ENCODE measurements at places on chromosomes 6 and 20. TPM values are rescaled to one million over a fixed set of nuclear protein-coding genes. Genes with fewer than 3 reads are reported as not detected.

- DNase-seq, result no peak
Measured at GRCh38 chr20:57715268-57715904, 5.6 kb upstream of the PMEPA1 start.

BPI gene
- not detected for total RNA-seq

DNA sequence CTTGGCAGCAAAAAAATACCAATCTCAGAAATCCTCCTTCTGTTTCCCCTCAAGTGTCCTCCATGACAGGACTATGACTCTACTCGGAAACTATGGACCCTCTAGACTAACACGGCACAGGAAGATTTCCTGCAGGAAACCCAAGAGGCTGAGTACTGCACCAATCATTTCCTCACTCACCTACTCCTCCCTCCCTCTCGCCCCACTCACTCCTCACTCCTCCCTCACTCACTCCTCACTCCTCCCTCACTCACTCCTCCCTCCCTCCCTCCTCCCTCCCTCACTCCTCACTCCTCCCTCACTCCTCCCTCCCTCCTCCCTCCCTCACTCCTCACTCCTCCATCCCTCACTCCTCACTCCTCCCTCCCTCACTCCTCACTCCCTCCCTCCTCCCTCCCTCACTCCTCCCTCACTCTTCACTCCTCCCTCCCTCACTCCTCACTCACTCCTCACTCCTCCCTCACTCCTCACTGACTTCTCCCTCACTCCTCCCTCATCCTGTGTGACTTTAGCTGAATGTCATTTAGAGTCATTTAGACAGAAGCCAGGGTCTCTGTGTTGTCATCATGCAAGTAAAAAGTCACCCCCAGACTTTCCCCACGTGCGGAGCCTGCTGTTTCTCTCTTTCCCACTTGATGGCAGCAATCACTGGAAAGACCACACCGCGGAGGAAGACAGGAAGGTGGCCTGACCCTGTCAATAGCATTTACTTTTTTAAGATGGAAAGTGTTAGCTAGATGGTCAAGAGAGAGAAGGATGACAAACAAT lies 226.8 kb upstream of the PDE10A start:
- peak; percentile 54 for DNase-seq

FRS3 gene
- total RNA-seq, result 3.9 TPM

PLEKHG1 gene
- total RNA-seq, result 16.8 TPM

- no peak for DNase-seq
Measured at GRCh38 chr20:50456452-50457324, 53.5 kb upstream of the PTPN1 start.

GRCh38 chr20:45060294-45060693 lies 40.6 kb downstream of the KCNS1 start:
- DNase-seq, result no peak

VNN1 gene
- total RNA-seq, result 5.4 TPM

CRIP3 gene
- total RNA-seq, result not detected

DNA sequence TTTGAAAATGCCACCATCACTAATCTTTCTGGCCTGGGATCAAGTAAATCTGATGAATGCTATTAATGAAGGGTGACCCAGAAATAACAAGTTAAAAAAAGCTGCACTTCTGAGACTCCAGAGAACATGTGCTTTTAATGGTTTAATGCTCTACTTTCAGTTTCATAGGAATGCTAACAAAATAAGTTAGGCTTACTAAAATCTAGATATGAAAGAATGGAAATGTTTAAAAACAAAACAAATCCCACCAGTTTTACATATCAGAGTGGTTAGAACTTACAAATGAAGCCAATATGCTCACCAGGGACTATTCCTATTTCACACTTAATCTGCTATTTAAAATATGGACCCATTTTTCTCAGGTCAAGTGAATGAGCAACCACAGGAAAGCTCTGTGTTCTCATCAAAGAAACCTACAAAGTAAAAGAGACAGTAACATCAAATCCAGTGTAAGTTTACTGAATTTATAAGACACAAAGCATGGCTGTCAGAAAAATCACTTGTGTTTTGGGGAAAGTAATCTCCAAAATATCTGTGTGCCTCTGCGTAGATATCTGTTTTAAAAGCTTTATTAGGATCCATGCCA lies 40.3 kb downstream of the FYN start:
- no peak for DNase-seq

GRCh38 chr20:2805689-2806350 lies 5.4 kb upstream of the CPXM1 start:
- DNase-seq, result peak; percentile 37

DNA sequence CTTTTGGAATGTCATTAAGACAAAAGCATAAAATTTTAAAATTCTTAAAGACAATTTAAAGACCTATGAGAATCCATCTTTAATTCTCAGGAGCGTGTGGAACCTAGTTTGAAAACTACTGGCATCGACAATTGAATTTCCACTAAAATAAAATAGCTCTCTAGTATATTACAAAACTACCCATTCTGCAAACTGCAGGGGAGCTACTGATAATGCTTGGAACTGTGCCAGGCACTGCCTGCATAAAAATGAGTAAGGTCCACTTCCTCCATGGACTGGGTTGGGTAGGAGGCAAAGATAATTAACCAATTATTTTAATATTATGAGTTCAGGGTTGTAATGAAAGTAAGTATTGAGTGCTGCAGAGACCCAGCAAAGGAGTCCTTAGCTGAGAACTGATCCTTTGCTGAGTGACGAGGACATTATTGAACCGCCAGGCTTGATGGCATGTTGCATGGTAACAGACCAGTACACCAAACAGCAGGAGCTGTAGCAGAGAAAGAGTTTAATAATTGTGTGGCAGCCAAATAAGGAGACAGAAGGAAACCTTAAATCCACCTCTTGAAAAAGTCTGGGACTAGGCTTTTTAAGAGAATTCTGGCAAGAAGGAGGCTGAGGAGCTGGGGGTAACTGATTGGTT lies 261.3 kb downstream of the ESR1 start:
- DNase-seq, result peak; percentile 25

GRCh38 chr6:110233770-110234374 lies 53.6 kb downstream of the CDC40 start:
- no peak for DNase-seq

DNA sequence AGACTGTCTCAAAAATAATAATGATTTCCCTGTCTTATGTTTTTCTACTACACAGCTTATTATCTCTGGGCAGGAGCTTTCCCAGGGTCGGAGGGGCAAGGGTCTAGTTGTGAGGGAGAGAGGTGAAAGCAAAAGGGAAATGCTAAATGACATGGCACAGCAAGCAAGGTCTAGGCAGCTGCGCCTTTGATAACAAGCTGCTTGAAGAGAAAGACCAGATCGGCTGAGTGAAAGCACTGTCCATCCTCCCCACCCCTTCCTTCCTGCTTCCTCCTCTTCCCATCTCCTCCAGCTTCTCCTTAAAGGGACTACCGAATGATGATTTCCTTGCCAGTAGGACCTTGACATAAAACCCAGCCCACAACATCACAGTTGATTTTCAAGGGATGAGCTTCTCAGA lies 158.1 kb upstream of the AKAP12 start:
- DNase-seq, result no peak

DNA sequence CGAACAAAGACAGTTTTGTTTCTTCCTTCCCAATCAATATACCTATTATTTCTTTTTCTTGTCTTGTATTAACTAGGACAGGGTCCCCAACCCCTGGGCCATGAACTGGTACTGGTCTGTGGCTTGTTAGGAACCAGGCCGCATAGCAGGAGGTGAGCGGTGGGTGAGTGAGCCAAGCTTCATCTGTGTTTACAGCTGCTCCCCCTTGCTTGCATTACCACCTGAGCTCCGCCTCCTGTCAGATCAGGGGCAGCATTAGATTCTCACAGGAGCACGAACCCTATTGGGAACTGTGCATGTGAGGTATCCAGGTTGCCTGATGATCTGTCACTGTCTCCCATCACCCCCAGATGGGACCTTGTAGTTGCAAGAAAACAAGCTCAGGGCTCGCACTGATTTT lies 151.9 kb downstream of the CDKAL1 start:
- no peak for DNase-seq

- DNase-seq, result no peak
Measured at GRCh38 chr6:56715741-56716140, 73.1 kb upstream of the DST start.

MUC21 gene
- total RNA-seq, result not detected

GRCh38 chr20:1377984-1378734 lies 14.7 kb downstream of the FKBP1A start:
- peak; percentile 34 for DNase-seq

GRCh38 chr6:125950293-125950692 lies 6.3 kb upstream of the HINT3 start:
- DNase-seq, result peak; percentile 87

- DNase-seq, result no peak
Measured at GRCh38 chr20:20020908-20021307, 3.7 kb downstream of the NAA20 start.

FNDC1 gene
- not detected for total RNA-seq

DNA sequence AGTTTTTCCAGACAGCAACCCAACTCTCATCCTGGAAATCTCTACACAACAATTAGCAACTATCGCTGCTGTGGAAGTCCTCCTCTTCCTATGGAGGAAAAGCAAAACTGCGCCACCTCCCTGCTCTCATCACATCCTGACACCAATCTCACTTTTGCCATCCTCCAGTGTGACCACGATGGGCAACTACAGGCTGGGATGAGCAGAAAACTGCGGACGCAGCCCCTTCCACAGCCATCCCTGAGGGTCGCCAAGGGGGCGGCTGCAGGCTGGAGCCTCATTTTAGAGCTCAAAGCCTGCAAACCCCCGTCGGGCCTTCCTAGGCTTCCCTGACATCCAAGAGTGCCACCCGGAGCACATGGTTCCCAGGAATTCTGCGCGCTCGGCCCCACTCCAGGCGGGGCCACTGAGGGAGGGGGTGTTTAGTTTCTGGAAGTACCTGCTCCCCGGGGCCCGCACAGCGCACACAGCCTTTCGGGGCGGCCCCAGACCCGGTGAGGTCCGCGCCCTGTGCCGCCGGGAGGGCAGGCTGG lies 1.2 kb downstream of the TCFL5 start:
- peak; percentile 48 for DNase-seq

DNA sequence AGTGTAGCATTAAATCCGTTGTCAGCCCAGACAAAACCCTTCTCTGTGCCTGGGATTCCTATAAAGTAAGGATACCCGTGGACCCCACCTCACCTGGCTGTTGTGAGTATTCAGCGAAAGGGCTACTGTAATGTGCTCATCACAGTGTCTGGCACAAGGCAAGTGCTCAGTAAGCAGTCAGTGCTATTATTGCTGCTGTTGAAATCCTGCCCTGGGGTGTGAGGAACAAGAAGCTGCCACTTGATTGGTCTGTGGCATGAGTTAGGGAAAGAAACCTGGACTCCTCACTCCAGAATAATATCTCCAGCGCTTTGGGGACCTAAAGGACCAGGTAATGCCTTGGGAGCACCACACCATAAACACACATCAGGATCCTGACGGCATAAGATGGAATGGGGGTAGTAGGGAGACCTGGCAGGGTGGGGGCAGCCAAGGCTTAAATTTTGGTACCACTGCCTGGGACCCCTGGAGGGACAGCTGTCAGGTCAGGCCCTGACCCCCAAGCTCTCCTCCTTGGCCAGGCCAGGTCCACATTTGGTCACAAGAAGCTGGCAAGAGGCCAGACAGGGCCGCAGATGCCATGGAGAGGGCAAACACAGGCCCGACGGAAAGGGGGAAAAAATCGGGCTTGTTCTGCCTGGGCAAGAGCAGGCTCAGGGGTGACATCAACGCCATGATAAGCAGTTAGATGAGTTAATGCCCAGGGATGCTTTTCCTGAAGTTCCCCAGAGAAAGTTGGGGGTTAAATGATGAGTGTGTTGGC lies 66.5 kb downstream of the MRPL14 start:
- DNase-seq, result peak; percentile 65

GRCh38 chr20:24779131-24779530 lies 169.9 kb upstream of the CST7 start:
- DNase-seq, result no peak

- no peak for DNase-seq
Measured at GRCh38 chr6:56816370-56816769, 138.5 kb upstream of the BEND6 start.

DNA sequence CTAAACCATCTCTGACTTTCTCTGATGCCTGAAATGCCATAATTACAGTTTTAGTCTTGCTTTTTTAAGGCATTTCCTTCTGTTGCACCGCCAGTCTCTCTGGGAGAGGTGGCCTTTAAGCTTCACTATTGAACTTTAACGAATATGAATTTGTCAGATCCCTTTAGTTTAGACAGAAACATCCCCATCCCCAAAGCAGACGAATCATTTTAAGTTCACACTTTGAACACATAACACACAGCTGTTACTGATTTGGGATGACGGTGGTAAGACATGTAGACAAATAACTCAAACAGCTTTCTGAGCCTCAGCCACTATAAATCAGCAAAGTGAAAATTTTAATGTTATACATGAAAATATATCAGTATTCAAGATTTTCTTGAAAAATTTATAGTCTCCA lies 7.2 kb upstream of the IPCEF1 start:
- DNase-seq, result no peak

DNA sequence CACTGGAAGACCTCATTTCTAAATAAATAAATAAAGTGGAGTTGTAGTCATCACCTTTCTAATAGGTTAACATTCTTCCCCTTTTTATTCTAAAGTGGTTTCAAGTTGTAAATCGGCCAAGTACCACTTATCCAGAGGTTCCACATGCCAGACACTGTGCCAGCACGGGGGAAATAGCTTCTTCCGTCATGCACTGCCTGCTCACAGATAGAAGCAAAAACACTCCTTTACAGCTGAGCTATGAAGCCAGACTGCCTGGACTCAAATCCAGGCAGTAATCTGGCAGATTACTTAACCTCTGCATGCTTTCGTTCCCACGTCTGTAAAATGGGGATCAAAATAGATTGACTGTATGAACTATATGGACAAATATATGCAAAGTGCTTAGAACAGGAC lies 17.2 kb upstream of the SCML4 start:
- no peak for DNase-seq

- DNase-seq, result no peak
Measured at GRCh38 chr6:91506509-91506908, 919.6 kb upstream of the MAP3K7 start.

TNF gene
- total RNA-seq, result not detected

GRCh38 chr6:58290177-58290576 lies 972.7 kb downstream of the PRIM2 start:
- peak; percentile 17 for DNase-seq

GRCh38 chr6:157800420-157801237 lies 22.4 kb upstream of the SNX9 start:
- DNase-seq, result peak; percentile 65

RALGAPB gene
- 37.3 TPM for total RNA-seq

- DNase-seq, result no peak
Measured at GRCh38 chr6:148021165-148021564, 321.5 kb upstream of the SASH1 start.

RRAGD gene
- 0.49 TPM for total RNA-seq
